Lung (tissue), 17 donors: ENCODE measurements at places on chromosomes 4 and X. TPM values are rescaled to one million over a fixed set of nuclear protein-coding genes. Genes with fewer than 3 reads are reported as not detected.

Gene FMR1
- 24.8 TPM for polyA plus RNA-seq

Gene MID2
- 5.2 TPM for polyA plus RNA-seq

Gene SERTM2
- polyA plus RNA-seq = 0.03 TPM

Gene PLRG1
- polyA plus RNA-seq = 59.7 TPM

DNA sequence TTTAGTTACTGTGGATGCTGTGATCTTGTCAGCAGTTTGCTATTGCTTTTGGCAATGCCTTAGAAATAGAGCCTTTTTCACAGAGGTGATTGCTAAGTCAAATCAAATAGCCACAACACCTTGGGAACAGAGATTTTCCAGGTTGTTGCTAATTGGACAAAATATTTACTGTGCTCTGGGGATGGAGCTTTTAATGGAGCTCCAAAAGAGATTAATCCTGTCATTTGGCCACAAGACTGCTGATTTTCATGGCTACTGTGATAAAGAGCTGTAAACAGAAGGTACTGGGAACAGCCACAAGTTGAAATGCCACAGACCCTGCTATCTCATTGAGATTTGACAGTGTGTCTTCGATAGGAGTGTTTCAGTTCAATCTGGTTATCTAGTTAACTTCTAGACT is 1715.2 kb upstream of the ADGRL3 start:
- no peak for DNase-seq
- no peak overlapping the region for H3K4me3 ChIP-seq
- no peak overlapping the region for H3K27ac ChIP-seq
- H3K27me3 ChIP-seq = no peaks in the 10 kb centered on the region
- no peaks in the 10 kb centered on the region for H3K36me3 ChIP-seq

- H3K36me3 ChIP-seq = no peaks in the 10 kb centered on the region
- no peak overlapping the region for H3K27ac ChIP-seq
Observed at GRCh38 chrX:118928151-118928550, 46.3 kb upstream of the LONRF3 start.

DNA sequence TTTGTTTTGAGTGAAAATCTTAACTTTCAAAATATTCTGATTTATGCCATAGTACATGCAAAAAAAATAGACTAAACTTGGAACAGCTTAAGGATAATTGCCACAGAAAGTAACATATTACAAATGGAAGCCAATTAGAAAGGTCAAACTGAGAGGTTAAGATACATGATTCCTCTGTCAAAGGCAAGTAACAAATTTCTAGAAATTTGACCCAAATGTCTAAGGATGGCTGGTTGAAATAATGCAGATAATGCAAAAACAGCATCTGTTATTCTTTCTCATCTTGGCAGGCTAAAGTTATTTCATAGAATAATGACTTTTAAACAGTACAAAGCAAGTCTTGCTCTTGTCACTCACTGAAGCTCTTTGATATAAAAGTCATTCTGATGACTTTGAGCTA is 10.5 kb downstream of the FGF5 start:
- H3K36me3 ChIP-seq = no peaks in the 10 kb centered on the region
- no peaks in the 10 kb centered on the region for H3K4me1 ChIP-seq
- H3K4me3 ChIP-seq = no peak overlapping the region
- no peak overlapping the region for H3K27ac ChIP-seq
- peaks cover 3% of the 10 kb centered on the region for H3K27me3 ChIP-seq

DNA sequence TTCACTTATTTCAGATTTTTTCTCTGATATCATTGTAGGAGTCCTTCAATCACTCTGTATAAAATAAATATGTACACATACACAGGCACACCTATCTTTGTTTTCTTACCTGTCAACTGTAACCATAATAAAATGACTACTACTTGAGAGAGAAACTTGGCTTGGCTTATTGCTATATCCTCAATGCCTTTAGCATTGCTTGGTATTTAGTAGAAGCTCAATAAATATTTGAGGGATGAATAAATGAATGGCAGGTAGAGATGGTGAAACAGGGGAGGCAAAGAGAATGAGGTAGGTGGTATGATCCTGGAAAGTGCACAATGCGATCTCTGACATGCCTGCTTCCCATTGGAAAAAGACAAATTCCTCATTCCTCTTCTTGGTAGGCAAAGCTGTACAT is 21.8 kb upstream of the CXCL6 start:
- H3K36me3 ChIP-seq = no peaks in the 10 kb centered on the region
- no peaks in the 10 kb centered on the region for H3K27me3 ChIP-seq
- DNase-seq = no peak
- H3K27ac ChIP-seq = no peak overlapping the region
- H3K4me1 ChIP-seq = no peaks in the 10 kb centered on the region

DNA sequence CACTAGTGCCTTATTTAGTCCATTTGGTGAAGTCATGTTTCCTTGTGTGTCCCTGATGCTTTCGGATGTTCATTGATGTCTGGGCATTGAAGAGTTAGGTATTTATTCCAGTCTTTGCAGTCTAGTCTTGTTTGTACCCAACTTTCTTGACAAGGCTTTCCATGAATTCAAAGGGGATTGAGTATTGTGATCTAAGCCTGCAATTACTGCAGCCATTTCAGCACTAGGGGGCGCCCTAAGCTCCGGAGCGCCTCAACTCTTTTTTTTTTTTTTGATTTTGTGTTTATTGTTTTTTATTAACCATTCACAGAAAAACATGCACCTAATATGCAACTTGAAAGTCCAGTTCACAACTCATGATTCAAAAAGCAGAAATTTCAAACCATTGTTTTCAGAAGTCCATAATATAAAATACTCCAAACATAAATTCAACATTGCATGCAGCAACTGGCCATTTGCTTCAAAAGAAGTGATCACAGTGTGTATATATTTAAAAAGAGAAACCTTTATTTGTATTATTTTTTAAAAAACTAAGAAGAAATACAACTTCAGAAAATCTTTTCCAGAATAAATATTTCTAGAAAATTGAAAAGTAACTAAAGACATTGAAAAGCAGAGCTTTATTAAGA is 59.2 kb downstream of the PTPN13 start:
- no peak overlapping the region for H3K4me3 ChIP-seq
- no peak for DNase-seq
- peaks cover 7% of the 10 kb centered on the region for H3K36me3 ChIP-seq
- no peak overlapping the region for H3K27ac ChIP-seq
- no peaks in the 10 kb centered on the region for H3K27me3 ChIP-seq

GRCh38 chrX:68847172-68847571 is 18.4 kb downstream of the EFNB1 start:
- no peaks in the 10 kb centered on the region for H3K4me1 ChIP-seq
- no peak for DNase-seq
- no peaks in the 10 kb centered on the region for H3K36me3 ChIP-seq
- H3K27ac ChIP-seq = no peak overlapping the region
- peaks cover 3% of the 10 kb centered on the region for H3K27me3 ChIP-seq

DNA sequence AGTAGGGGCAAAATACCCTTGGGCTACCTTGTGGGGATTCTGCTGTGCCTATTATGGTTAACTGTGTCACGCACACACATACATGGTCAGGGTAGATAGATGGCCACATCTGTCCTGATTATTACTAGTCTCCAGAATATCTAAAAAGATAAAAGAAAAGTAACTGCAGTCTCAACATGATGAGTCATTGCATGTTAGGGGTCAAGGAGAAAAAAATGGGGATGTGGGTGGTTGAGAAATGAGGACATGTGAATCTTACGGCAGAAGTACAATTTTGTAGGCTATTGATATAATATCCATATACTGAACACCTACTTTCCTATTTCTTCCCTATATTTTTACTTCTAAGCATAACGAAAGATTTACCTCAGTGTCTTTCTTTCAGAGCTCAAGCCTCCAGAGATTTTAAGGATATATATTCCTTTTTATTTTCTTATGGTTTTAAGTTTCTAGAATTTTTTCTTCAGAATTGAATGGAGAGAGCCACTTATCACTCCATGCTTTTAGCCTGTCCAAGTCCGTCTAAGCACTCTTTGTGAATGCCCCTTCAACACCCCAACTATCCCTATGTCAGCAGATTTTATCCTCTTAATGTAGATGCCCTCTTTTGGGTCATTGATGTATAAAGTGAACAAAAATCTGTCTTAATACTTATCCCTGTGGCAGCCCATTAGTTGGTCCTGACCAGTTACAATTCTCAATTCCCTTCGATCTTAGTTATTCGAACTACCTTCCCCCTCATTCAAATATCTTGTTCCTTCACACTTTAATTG is 642.2 kb downstream of the IQCM start:
- no peaks in the 10 kb centered on the region for H3K4me1 ChIP-seq
- no peak for DNase-seq
- no peak overlapping the region for H3K27ac ChIP-seq

DNA sequence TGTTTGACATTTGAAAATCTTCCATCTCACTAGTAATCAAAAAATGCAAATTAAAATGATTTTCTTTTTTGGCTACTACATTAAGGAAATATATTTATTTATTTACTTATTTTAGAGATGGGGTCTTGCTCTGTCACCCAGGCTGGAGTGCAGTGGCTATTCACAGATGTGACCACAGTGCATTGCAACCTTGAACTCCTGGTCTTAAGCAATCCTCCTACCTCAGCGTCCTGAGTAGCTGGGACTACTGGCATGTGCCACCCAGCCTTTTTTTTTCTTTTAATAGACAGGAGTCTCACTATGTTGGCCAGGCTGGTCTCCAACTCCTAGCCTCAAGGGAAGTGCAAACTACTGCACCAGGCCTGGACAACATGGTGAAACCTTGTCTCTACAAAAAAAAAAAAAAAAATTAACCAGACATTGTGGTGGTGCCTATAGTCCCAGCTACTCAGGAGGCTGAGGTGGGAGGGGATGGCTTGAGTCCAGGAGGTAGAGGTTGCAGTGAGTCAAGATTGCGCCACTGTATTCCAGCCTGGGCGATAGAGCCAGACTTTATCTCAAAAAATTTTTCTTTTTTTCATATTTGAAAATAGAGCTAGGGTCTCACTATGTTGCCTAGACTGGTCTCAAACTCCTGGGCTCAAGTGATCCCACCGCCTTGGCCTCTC is 4.4 kb upstream of the SMIM14 start:
- DNase-seq = no peak
- no peak overlapping the region for H3K4me3 ChIP-seq
- no peaks in the 10 kb centered on the region for H3K36me3 ChIP-seq
- peaks cover 4% of the 10 kb centered on the region for H3K4me1 ChIP-seq
- no peak overlapping the region for H3K27ac ChIP-seq

DNA sequence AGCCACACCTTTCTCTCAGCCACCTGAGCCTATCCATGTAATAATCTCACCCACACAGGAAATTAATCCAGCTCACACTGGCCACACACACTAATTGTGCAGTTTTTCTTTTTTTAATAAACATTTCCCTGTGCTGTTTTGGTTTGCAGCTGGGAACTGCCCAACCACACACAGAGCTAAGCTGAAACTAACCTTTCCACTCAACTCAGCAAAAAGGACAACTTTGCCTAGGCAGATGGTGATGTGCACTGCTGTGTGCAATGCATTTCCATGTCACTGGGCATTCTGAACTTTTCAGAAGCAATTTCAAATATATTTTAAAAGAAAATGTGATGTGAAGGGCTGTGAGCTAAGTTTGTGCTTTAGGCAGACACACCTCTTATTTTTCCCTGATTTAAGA is 70.0 kb upstream of the TLL1 start:
- no peaks in the 10 kb centered on the region for H3K4me1 ChIP-seq
- no peak overlapping the region for H3K4me3 ChIP-seq
- no peak overlapping the region for H3K27ac ChIP-seq
- no peaks in the 10 kb centered on the region for H3K27me3 ChIP-seq
- H3K36me3 ChIP-seq = no peaks in the 10 kb centered on the region

DNA sequence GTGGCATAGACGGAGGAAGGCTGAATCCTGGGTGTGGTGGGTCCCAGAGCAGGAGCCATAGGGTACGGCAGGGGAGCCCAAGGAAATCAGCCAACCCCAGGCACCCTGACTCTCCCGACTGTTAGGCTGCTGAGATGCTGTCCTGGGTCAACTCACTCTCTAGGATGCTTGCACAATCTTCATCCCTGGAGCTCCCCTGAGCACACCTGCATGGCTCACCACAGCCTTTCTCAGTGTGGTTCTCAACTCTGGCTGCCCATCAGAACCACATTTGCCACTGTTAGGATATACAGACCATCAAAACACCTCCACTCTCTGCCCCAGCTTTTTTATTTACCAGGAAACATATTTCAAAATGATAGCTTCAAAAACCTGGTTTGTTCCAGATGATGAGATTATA is 236.3 kb downstream of the FBXW7 start:
- H3K4me3 ChIP-seq = no peak overlapping the region
- H3K4me1 ChIP-seq = no peaks in the 10 kb centered on the region
- no peaks in the 10 kb centered on the region for H3K36me3 ChIP-seq
- H3K27ac ChIP-seq = no peak overlapping the region

GRCh38 chr4:82754513-82755165 is 44.0 kb downstream of the SCD5 start:
- no peaks in the 10 kb centered on the region for H3K27me3 ChIP-seq
- peaks cover 22% of the 10 kb centered on the region for H3K4me1 ChIP-seq
- H3K4me3 ChIP-seq = no peak overlapping the region
- no peaks in the 10 kb centered on the region for H3K36me3 ChIP-seq
- no peak for DNase-seq

DNA sequence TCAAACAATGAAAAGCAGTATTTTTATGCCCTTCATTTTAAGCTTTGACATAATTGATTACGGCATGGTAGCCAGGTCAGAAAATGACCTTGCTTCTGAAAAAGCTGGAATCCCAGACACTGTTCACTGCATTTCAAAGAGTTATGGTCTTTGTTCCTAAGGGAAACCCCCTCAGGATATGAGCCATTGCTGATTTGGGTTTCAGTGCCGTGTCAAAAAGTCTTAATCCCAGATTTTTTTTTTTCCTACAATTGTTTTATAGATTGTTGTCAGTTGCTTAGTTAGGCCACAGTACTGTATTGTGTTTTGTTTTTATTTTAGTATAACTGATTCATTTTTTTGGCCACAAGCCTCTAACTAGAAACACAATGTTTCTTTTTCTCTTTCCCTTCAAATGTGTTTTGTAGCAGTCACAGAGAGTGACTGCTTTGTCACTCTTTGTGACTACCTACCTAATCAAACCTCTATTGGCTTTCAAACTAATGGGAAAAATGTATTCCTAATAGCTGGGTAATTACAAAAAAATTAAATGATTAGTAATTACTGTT is 10.3 kb downstream of the WDR44 start:
- no peak overlapping the region for H3K4me3 ChIP-seq
- no peaks in the 10 kb centered on the region for H3K36me3 ChIP-seq
- H3K27me3 ChIP-seq = no peaks in the 10 kb centered on the region
- no peak overlapping the region for H3K27ac ChIP-seq
- DNase-seq = no peak
- peaks cover 9% of the 10 kb centered on the region for H3K4me1 ChIP-seq

- no peaks in the 10 kb centered on the region for H3K27me3 ChIP-seq
- no peak for DNase-seq
- H3K36me3 ChIP-seq = no peaks in the 10 kb centered on the region
- peak overlapping the region; percentile 21 for H3K4me3 ChIP-seq
Observed at GRCh38 chr4:70734168-70734954, 12.6 kb downstream of the RUFY3 start.

- H3K27me3 ChIP-seq = no peaks in the 10 kb centered on the region
- peak overlapping the region; percentile 44 for H3K27ac ChIP-seq
- H3K4me3 ChIP-seq = no peak overlapping the region
- no peaks in the 10 kb centered on the region for H3K36me3 ChIP-seq
Observed at GRCh38 chr4:40492691-40493090, 137.0 kb downstream of the RBM47 start.

DNA sequence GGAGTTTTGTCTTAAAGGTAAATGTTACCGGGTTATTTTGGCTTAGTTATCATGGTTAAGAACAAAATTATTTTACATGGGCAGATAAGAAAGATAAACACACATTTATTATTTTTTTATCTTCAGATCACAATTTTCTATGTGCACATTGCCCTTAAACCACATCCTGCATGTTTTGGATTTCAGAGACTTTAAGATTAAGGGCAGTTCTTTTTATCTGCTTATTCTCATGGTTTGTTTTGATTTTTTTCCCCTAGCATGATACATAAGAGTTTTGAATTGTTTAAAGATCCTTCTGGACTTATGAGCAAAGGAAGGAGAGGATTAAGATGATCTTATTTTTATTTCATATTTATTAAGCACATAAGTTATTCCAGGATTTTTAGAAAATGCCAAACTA is 190.1 kb upstream of the BMP3 start:
- H3K4me3 ChIP-seq = no peak overlapping the region
- no peaks in the 10 kb centered on the region for H3K27me3 ChIP-seq
- no peaks in the 10 kb centered on the region for H3K4me1 ChIP-seq
- H3K27ac ChIP-seq = no peak overlapping the region
